ENCODE measurements at places on chromosomes 11 and 22. TPM values are rescaled to one million over a fixed set of nuclear protein-coding genes. Genes with fewer than 3 reads are reported as not detected.
A peak's percentile ranks its signal among the peaks of the same experiment; 100 is the strongest.

DNA sequence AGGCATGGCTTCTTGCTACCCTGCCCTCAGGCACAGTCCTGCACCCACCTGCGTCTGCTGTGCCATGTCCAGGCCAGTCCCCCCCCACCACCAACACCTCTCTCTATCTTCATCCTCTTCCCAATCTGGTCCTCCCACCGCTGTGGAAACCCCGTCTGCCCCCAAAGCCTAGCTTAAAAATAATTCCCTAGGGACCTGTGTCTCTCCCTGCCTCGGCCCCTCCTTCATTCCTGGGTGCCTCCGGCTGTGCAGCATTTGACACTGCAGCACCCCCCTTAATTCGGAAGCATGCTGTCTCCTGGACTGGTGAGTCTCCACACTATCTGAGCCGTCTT, 2.5 kb upstream of the ASCL2 start:
- H3K36me3 ChIP-seq = no peaks in the 10 kb centered on the region
- no peak overlapping the region for H3K27ac ChIP-seq
- H3K27me3 ChIP-seq = peaks cover 18% of the 10 kb centered on the region
- H3K4me3 ChIP-seq = no peak overlapping the region
- H3K4me1 ChIP-seq = peaks cover 13% of the 10 kb centered on the region

The KRTAP5-8 gene
- total RNA-seq = not detected

The RHOD gene
- total RNA-seq = not detected

- H3K4me3 ChIP-seq = peak within 1 kb of the TSS; percentile 98
- H3K36me3 ChIP-seq = peaks cover 19% of the 10 kb centered on the region
- DNase-seq = peak; percentile 99
- peaks cover 46% of the 10 kb centered on the region for H3K4me1 ChIP-seq
- H3K27me3 ChIP-seq = no peaks in the 10 kb centered on the region
- peak within 1 kb of the TSS; percentile 93 for H3K27ac ChIP-seq
Measured at GRCh38 chr11:63838678-63839507, at the start of gene MARK2. Gene MARK2 (plus strand): TSS chr11:63839110. CDS start chr11:63839507, 397 bp downstream.

DNA sequence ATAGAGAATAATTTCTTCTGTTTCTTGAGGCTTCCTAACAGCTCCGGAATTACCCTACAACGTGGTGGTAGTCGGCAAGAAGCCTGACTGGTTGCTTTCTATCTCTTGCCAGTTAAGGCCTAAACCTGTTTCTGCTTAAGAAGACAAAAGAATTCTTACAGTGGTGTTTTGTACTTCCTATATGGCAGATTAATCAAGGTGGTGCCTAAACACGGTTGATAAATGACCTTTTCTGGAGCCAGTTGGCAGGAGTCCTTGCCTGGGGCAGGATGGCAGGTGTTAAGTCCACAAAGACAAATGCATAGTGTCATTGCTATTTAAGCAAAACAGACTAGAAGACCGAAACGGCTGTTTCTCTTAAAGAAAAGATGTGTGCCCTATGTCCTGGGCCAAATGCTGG, 9.9 kb downstream of the GVQW3 start:
- H3K27me3 ChIP-seq = no peaks in the 10 kb centered on the region
- no peak overlapping the region for H3K4me3 ChIP-seq
- H3K27ac ChIP-seq = no peak overlapping the region
- H3K36me3 ChIP-seq = no peaks in the 10 kb centered on the region
- no peak for DNase-seq

The TMEM41B gene
- total RNA-seq = 20.4 TPM

GRCh38 chr11:19374151-19374569, 133.4 kb upstream of the E2F8 start:
- no peaks in the 10 kb centered on the region for H3K36me3 ChIP-seq
- peaks cover 8% of the 10 kb centered on the region for H3K27me3 ChIP-seq
- no peaks in the 10 kb centered on the region for H3K4me1 ChIP-seq
- H3K27ac ChIP-seq = no peak overlapping the region

DNA sequence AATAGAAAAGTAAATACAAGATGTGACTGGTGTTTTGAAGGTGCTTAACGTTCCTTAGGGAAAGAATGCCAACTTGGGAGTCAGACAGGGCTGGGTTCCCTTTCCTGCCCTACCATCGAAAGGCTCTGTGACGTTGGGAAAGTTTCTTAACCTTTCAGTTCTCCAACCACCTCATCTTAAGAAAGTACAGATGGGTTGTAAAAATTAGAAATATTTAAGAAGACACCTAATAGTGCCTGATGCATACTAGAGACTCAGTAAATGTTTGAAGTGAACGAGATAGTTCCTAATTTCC, 1.1 kb downstream of the GTPBP1 start:
- H3K27ac ChIP-seq = peak overlapping the region; percentile 83
- H3K36me3 ChIP-seq = peaks cover 38% of the 10 kb centered on the region
- H3K4me1 ChIP-seq = peaks cover 48% of the 10 kb centered on the region

DNA sequence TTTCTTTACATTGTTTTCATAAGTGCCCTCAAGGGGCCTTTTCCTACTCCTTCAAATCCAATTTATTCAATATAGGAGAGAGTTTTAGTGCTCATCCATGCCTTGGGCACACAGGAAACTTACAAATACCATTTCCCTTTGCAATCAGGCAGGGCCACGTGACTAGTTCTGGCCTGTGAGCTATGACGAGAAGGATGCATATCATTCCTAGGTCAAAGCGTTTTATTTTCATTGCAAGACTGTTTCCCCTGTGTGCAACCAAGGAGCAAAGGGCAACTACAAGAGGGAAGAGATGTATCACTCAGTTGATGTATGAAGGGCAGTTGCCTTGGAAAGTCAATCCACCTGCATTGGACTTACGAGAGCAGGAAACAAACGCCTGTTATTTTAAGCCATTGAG, 1.9 kb upstream of the TRAF6 start:
- H3K27ac ChIP-seq = no peak overlapping the region
- H3K27me3 ChIP-seq = peaks cover 4% of the 10 kb centered on the region
- no peak overlapping the region for H3K4me3 ChIP-seq
- H3K4me1 ChIP-seq = peaks cover 19% of the 10 kb centered on the region

DNA sequence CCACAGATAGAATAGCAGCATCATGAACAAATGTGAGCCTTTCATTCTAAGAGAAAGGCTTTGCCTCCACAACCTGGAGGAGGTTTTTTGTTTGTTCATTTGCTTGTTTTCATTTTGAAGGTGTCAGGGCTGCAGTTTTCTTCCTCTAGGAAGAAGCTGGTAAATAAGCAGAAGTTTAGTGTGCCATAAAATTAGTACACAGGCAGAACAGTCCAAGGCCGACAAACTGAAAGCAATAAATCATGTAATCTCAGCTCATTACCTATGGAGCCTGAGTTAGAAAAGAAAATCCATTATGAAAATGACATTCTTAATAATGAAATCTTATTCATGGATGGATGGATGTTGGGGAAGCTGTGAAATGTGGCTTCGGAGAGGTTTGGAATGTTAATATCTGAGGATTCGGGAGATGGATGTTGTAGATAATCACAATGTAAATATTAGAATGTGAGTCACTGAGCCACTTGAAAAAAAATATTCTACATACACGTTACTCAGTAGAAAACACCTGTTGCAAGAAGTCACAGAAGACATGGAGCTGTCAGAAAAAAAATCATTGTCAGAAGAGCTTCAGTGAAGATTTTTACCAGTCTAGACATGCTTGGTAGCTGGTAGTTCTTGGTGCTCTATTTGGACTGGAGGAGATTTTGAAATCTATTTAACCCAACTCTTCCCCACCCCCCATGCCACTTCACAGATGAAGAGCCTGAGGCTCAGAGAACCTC, 15.0 kb upstream of the ZDHHC13 start:
- no peaks in the 10 kb centered on the region for H3K4me1 ChIP-seq
- no peaks in the 10 kb centered on the region for H3K36me3 ChIP-seq
- H3K27me3 ChIP-seq = peaks cover 22% of the 10 kb centered on the region
- no peak for DNase-seq

DNA sequence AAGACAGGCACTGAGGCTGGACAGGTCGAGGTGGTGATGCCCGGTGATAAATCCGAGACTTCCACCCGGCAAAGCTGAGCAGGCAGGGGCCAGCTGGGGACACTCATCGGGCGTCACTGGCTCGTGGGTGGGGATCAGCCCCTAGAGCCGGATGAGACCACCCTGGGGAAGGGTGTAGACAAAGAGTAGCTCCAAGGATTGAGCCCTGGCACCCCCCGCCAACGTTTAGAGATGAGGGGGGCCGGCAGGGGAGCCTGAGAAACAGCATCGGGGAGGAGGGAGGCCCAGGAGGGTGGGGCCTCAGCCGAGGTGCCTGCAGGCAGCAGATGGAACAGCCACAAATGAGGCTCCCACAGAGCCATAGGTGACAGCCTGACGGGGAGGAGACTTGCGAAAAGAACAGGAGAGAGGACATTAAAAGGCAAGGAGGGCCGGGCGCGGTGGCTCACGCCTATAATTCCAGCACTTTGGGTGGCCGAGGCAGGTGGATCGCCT, 27.4 kb upstream of the CBX7 start:
- DNase-seq = no peak
- peaks cover 16% of the 10 kb centered on the region for H3K4me1 ChIP-seq
- no peaks in the 10 kb centered on the region for H3K36me3 ChIP-seq
- no peak overlapping the region for H3K4me3 ChIP-seq
- no peak overlapping the region for H3K27ac ChIP-seq

- DNase-seq = no peak
- no peaks in the 10 kb centered on the region for H3K4me1 ChIP-seq
- H3K27ac ChIP-seq = no peak overlapping the region
- H3K36me3 ChIP-seq = no peaks in the 10 kb centered on the region
- no peaks in the 10 kb centered on the region for H3K27me3 ChIP-seq
Measured at GRCh38 chr11:70549386-70549785, 151.1 kb downstream of the CTTN start.

GRCh38 chr11:396511-396947, 2.5 kb downstream of the PKP3 start:
- no peak overlapping the region for H3K27ac ChIP-seq
- peaks cover 2% of the 10 kb centered on the region for H3K36me3 ChIP-seq
- H3K4me3 ChIP-seq = no peak overlapping the region
- peaks cover 5% of the 10 kb centered on the region for H3K27me3 ChIP-seq
- H3K4me1 ChIP-seq = peaks cover 7% of the 10 kb centered on the region
- DNase-seq = peak; percentile 45

The MEI1 gene
- total RNA-seq = 28.4 TPM

DNA sequence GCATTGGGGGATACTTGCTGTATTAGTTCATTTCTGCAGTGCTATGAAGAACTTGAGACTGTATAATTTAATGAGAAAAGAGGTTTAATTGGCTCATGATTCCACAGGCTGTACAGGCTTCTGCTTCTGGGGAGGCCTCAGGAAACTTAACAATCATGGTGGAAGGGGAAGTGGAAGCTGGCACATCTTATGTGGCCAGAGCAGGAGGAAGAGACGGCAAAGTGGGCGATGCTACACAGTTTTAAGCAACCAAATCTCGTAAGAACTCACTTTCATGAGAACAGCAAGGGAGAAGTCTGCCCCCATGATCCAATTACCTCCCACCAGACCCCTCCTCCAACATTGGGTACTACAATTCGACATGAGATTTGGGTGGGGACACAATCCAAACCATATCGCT, 55.1 kb downstream of the TMPRSS5 start:
- peaks cover 15% of the 10 kb centered on the region for H3K27me3 ChIP-seq
- no peaks in the 10 kb centered on the region for H3K36me3 ChIP-seq
- H3K4me1 ChIP-seq = no peaks in the 10 kb centered on the region
- no peak for DNase-seq

- no peak overlapping the region for H3K27ac ChIP-seq
- peaks cover 2% of the 10 kb centered on the region for H3K36me3 ChIP-seq
- peaks cover 5% of the 10 kb centered on the region for H3K4me1 ChIP-seq
- no peaks in the 10 kb centered on the region for H3K27me3 ChIP-seq
Measured at GRCh38 chr22:46956498-46957215, 194.2 kb downstream of the TBC1D22A start.

GRCh38 chr11:67278135-67278938, 10.8 kb upstream of the ANKRD13D start:
- peaks cover 47% of the 10 kb centered on the region for H3K4me1 ChIP-seq
- H3K27ac ChIP-seq = peak overlapping the region; percentile 97
- peak overlapping the region; percentile 71 for H3K4me3 ChIP-seq
- H3K27me3 ChIP-seq = no peaks in the 10 kb centered on the region

DNA sequence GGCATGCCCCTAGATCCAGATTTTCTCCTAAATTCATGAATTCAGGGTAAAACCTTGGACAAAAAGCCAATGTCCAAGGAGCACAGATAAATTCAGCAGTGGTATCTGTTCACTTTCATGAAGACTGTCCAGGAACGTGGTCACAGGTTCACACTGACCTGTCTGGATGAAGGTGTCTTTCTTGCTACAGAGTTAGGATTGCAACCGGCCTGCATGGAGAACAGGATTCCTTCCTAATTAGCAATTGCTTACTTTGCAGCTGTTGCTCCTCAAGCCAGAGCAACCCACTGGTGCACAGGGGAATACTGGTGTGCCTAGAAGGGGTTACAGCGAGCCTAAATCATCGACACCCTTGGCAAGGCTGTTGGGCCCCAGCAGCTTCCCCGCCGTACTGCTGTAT, 47.6 kb downstream of the LMO2 start:
- no peak overlapping the region for H3K4me3 ChIP-seq
- peaks cover 20% of the 10 kb centered on the region for H3K27me3 ChIP-seq
- no peaks in the 10 kb centered on the region for H3K4me1 ChIP-seq
- no peak overlapping the region for H3K27ac ChIP-seq
- H3K36me3 ChIP-seq = no peaks in the 10 kb centered on the region

The RFPL3 gene
- not detected for total RNA-seq

The YWHAH gene
- 123 TPM for total RNA-seq

- H3K36me3 ChIP-seq = no peaks in the 10 kb centered on the region
- no peak for DNase-seq
- peaks cover 13% of the 10 kb centered on the region for H3K4me1 ChIP-seq
- no peak within 1 kb of the TSS for H3K27ac ChIP-seq
- H3K27me3 ChIP-seq = no peaks in the 10 kb centered on the region
Measured at GRCh38 chr11:128587415-128587814, at the start of gene ETS1. Gene ETS1 (minus strand): TSS chr11:128587558. CDS start chr11:128573130, 14,428 bp downstream.

DNA sequence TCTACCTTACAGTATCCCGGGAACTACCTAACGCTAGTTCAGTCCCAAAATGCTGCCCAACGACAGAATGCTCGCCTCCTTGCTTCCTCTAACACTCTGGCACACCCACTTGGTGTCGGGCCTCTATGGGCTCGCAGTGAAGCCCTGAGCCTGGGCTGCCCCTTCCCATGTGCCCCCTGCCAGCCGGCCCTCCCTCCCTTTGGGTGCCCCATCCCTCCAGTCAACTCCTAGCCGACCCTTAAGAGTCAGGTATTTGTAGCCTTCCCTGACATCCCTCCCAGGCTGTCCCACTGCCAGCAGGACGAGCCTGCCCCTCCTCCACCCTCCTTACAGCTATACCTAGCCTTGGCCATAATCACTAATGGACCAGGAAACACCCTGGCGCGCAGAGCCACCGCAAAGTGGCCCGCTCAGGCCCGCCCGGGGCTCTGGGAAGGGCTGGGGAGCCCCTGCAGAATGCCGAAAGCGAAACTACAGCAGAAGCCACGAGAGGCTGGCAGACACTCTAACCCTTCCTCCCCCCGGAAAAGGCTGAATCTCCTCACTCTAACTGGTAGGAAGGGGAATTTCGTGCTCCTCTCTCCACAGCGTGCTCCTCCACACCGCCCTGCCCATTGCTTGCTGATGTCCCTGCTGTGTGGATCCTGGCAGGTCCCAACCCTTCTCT, 8.2 kb downstream of the CBX7 start:
- H3K4me3 ChIP-seq = peak overlapping the region; percentile 73
- peaks cover 28% of the 10 kb centered on the region for H3K4me1 ChIP-seq
- peaks cover 2% of the 10 kb centered on the region for H3K36me3 ChIP-seq
- peak; percentile 66 for DNase-seq

Data from activated CD8-positive, alpha-beta T cell treated with anti-CD3 and anti-CD28 coated beads for 36 hours (primary cell).